ENCODE measurements at places on chromosomes 6 and 20.

- no peak for DNase-seq
Observed at GRCh38 chr6:6392214-6393068, 72.0 kb upstream of the F13A1 start.

DNA sequence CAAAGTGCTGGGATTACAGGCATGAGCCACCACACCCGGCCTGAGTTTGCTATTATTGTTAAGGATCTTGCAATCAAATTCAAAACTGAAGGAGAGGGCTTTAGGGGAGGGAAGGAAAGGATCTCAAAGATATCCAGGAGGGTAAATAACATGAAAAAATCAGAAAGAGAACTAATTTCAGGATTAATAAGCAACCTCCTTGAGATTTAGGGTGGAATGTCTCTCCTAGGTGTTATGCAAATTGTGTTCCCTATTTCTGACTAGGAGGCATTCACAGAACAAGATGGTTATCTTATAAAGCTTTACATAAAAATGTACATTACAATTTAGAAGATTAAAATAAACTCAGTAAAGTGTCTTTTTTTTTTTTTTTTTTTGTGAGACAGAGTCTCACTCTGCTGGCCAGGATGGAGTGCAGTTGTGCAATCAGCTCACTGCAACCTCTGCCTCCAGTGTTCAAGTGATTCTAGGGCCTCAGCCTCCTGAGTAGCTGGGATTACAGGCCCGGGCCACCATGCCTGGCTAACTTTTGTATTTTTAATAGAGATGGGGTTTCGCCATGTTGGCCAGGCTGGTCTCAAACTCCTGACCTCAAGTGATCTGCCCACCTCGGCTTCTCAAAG is 92.0 kb upstream of the BEND3 start:
- DNase-seq, result no peak

- DNase-seq, result peak; percentile 73
Observed at GRCh38 chr6:159126590-159126989, 42.6 kb upstream of the FNDC1 start.

- no peak for DNase-seq
Observed at GRCh38 chr6:80439721-80440470, 333.4 kb downstream of the BCKDHB start.

DNA sequence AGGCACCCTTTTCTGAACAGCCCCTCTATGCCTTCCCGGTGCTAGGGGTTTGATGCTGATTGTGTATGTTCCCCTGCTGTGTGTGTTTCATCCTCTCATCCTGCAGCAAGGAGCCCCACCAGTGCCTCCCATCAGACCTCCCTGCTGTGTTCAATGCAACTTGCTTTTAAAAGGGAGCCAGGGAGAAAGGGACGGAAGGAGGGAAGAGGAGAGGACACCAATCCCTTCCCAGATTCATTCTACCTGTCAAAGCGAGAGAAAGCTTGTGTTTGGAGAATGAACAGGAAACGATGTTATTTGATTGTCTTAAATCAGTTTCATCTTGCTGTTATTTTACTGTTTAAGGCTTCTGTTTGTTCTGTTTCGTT is 259.2 kb downstream of the ADGB start:
- DNase-seq, result no peak

- DNase-seq, result no peak
Observed at GRCh38 chr6:52908526-52908925, 972 bp downstream of the GSTA3 start.

DNA sequence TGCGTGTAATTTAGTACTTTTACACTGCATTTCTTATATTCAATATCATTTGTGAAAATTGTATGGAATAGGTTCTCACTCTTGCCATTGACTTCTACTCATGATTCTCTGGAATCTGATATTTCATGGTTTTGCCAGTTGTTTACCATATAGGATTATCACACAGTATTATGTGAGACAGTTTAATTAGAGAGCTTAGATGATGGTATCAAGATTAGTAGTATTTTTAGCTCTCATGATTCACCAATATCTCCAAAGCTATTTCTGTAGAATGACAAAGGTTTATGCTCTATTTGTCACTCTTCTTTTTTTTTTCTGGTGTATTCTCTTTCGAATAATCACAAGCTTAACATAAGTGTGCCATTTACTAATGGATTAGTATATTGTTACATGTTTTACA is 45.9 kb downstream of the EPHA7 start:
- DNase-seq, result no peak

DNA sequence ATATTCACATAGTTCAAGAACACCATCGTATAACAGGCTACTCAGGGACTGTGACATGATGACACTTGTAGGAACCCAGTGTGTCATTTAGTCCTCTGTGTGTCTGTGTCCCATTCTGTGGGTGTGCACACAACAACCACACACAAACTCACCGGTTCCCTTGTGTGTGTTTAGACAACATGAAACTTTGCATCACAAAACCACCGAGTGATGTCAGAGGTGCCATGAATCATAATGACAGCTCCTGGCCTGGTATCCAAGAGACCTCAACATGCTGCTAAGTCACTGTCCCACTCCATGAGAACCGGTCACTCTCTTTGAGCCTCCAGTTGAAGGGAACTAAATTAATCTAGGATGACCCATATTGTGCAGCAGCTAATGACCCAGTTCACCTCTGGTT is 421.3 kb downstream of the PREX1 start:
- DNase-seq, result no peak

GRCh38 chr6:158517581-158517980 is 42.3 kb upstream of the TMEM181 start:
- DNase-seq, result no peak

GRCh38 chr6:26268659-26269402 is 96.2 kb upstream of the BTN3A2 start:
- DNase-seq, result no peak

- DNase-seq, result no peak
Observed at GRCh38 chr20:35303382-35303734, 11.1 kb upstream of the FAM83C start.

GRCh38 chr6:5728351-5729079 is 278.2 kb downstream of the NRN1 start:
- DNase-seq, result no peak

DNA sequence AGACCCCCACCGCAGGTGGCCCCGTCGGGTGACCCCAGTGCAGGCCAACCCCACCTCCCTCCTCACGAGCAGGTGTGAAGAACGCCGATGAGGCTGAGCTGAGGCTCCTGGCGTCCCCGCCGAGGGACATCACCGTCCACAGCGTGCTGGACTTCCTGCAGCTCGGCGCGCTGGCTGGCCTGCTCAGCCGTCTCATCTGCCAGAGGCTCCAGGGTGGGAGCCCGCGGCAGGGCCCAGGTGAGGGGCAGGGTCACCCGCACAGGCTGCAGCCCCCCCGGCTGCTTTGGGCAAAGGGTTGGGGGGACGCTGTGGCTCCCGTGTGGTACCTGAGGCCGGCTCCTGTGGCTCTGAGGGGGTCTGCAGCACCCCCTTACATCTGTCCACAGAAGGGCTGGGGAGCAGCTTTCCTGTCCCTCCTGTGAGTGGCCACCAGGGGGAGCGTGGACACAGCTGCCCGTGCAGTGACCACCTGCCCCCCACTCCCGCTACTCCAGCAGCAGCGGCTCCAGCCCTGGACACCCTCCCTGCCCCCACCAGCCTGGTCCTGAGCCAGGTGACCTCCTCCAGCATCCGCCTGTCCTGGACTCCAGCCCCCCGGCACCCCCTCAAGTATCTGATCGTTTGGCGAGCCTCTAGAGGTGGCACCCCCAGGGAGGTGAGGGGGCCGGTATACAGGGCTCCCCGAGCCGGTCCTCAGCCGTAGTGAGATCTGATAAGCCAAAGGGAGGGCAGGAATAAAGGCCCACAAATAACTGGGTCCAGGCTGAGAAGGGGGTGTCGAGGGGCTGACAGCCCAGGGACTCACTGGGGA is 16.5 kb downstream of the COL20A1 start:
- peak; percentile 38 for DNase-seq

GRCh38 chr20:22098511-22098910 is 393.0 kb downstream of the PAX1 start:
- DNase-seq, result no peak

DNA sequence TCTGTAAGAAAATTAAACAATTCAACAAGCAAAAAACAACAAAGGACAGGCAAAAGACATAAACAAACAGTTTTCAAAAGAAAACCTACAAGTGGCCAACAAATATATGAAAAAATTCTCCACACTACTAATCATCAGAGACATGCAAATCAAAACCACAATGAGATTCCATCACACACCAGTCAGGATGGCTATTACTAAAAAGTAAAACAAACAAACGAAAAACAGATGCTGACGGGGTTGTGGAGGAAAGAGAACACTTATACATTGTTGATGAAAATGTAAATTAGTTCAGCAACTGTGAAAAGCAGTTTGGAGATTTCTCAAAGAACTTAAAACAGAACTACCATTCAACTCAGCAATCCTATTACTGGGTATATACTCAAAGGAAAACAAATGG is 537.6 kb downstream of the HDGFL1 start:
- DNase-seq, result no peak

DNA sequence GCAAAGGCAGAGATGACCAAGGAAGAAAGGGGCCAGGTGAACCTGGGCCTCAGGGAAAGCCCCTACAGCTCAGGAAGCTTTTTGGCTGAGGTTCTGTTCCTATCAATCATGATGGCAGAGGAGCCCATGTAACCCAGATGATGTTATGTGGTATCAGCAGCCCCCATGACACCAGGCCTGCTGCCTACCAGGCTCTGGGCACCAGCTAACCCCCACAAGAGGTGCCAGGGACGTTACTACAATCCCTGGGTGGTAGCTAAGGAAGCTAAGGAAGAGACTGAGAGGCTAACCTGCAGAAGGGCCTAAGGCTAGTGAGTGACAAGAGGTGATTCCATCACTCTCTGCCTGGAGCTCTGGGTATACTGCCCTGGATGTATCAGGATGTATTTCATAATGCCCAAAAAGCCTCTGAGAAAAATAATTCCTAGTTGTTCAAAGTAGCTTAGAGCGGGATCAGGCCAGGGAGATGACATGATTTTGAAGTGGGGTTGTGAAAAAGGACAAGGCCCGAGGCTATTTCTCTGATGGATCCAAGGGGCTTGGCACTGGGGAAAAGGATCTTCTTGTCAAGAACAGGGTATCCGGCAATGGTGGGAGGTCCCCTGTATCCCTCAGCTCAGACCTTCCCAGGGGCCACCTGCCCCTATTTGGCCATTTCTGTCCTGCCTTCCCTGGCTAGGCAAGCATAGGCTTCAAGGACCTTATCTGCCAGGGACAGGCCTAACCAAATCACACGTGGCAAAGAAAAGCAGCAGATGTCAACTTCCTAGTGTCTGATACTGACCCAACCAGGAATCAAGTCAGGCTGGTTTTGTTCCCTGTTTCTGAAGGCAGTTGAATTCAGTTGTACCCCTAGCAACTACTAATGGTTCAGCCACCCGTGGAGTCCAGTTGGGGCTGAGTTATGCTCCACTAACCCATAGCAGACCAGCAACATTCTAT is 41.3 kb downstream of the PANK2 start:
- DNase-seq, result no peak

- DNase-seq, result peak; percentile 47
Observed at GRCh38 chr6:38493931-38494547, 145.7 kb downstream of the BTBD9 start.

GRCh38 chr20:56342783-56343182 is 16.0 kb upstream of the FAM210B start:
- no peak for DNase-seq

GRCh38 chr6:139722530-139722929 is 348.1 kb upstream of the CITED2 start:
- no peak for DNase-seq

GRCh38 chr20:39830903-39831302 is 858.1 kb downstream of the MAFB start:
- no peak for DNase-seq

GRCh38 chr20:17832236-17832915 is 132.6 kb downstream of the BANF2 start:
- no peak for DNase-seq

GRCh38 chr6:57216235-57217101 is 5.6 kb downstream of the RAB23 start:
- DNase-seq, result no peak

GRCh38 chr6:157912326-157912725 is 69.3 kb upstream of the SYNJ2 start:
- no peak for DNase-seq

DNA sequence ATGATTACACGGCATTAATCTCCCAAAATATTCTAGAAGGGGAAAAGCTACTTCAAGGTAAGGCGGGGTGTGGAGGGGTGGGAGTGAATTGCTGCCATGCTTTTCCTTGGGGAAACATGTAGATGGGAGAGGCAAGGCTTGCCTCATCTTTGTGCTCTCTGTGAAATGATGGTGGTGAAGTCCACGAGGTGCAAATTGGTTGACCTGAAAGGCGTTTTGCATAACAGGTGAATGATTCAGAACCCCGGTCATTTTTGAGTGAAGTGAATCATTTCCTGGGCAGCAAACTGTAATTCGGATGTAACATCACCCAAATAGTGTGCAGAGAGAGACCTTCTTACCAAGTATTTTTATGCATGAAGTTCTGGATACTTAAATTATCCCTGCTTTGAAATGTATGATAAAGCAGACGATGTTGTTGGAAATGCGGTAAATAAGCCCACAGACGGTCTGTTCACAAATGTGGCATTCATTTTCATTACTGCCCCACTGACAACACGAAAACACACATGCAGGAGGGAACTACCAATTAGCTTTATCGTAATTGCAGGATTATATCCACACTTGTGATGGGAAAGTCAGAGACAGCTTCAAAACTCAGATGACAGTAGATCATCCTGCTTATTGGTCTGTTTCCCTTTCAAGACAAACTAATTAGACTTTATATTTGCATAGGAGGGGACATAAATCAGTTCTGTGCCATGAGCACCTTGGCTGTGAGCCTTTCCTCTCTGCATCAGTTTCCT is 3.0 kb downstream of the CDH4 start:
- no peak for DNase-seq

GRCh38 chr20:2804852-2805688 is 4.6 kb upstream of the CPXM1 start:
- DNase-seq, result no peak

DNA sequence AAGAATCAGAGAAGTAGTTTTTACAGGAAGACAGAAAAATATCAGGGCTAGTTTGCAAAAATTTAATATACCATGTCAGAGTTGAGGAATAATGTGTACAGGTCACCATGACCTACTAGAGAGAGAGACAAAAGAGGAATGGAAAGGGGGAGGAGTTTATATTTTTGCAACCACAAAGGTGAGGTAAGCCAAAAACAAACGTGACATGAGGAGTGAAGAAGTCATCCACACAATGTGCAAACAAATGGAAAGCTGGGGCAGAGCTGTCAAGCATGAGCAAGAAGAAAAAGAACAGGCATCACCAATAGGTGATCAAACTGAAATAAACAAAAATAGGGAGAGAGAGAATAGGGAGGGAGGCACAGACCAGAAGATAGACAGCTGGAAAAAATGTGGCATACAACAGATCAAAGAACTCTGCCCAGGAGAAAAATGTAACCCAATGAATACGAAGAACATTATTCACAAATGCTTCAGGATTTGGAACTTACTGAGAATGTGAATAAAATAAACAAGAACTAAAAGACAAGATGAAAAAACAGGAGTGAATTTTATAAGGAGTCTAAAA is 15.5 kb downstream of the RARS2 start:
- DNase-seq, result no peak

DNA sequence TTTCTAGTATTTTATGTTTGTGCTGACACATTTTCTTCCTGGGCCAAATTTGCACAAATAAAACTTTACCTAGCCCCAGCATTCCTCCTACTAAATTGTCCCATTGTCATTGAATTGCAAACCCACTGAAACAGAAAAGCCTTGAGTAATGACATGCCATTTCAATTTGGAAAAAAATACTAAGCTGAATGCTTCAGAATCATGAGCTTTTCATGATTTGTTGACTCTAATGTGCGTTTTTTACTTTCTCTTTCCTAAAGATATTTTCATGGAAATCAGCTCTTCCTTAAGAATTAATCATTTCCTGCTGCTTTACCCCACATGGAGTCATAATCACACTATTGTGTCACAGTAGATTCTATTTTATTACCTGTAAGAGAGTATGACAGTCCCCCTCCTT is 47.4 kb downstream of the TRDN start:
- DNase-seq, result no peak

Measured in left ventricle myocardium inferior (tissue), 1 donor.